Smooth muscle cell of bladder (primary cell): ENCODE measurements at places on chromosomes 3 and 15. TPM values are rescaled to one million over a fixed set of nuclear protein-coding genes. Genes with fewer than 3 reads are reported as not detected.

COMMD4 gene
- 66.2 and 83.5 TPM in 2 replicates for total RNA-seq

ANKDD1A gene
- total RNA-seq: 3.3 and 6.2 TPM in 2 replicates

CLDN1 gene
- 0.14 and 0.18 TPM in 2 replicates for total RNA-seq

ZBBX gene
- under 0.01 TPM in 1 of 2 replicates, not detected in the other for total RNA-seq

RLBP1 gene
- total RNA-seq: not detected in 2 replicates

BCHE gene
- total RNA-seq: 0.28 and 1.6 TPM in 2 replicates

KCNAB1 gene
- under 0.01 and 0.43 TPM in 2 replicates for total RNA-seq

ZDHHC19 gene
- not detected in 2 replicates for total RNA-seq

SIDT1 gene
- under 0.01 TPM in 1 of 2 replicates, not detected in the other for total RNA-seq

RRP9 gene
- 28.4 and 42.2 TPM in 2 replicates for total RNA-seq
